ENCODE measurements at places on chromosomes 12 and 14. TPM values are rescaled to one million over a fixed set of nuclear protein-coding genes. Genes with fewer than 3 reads are reported as not detected.

- DNase-seq: no peak
Observed at GRCh38 chr12:54975272-54975671, 9.3 kb downstream of the TESPA1 start.

GRCh38 chr14:105926373-105927095, 400.2 kb downstream of the TMEM121 start:
- no peak for DNase-seq

The CAPZA3 gene
- not detected for total RNA-seq

The SLC10A1 gene
- total RNA-seq: not detected

The KITLG gene
- total RNA-seq: 9.5 TPM

All from HT1080 (cell line).